Adrenal gland (tissue), 19 donors: ENCODE measurements at places on chromosomes 2 and 18. TPM values are rescaled to one million over a fixed set of nuclear protein-coding genes. Genes with fewer than 3 reads are reported as not detected.

PRKAG3 gene
- total RNA-seq, result 0.20 TPM

CEP192 gene
- 18.8 TPM for total RNA-seq

GRCh38 chr2:27378096-27378808, 2.3 kb downstream of the ZNF513 start:
- H3K27me3 ChIP-seq, result no peaks in the 10 kb centered on the region
- peaks cover 67% of the 10 kb centered on the region for H3K36me3 ChIP-seq
- no peak overlapping the region for H3K27ac ChIP-seq
- peaks cover 23% of the 10 kb centered on the region for H3K4me1 ChIP-seq

- H3K4me1 ChIP-seq, result peaks cover 16% of the 10 kb centered on the region
- peak overlapping the region; percentile 43 for H3K27ac ChIP-seq
- no peaks in the 10 kb centered on the region for H3K27me3 ChIP-seq
- H3K4me3 ChIP-seq, result no peak overlapping the region
Observed at GRCh38 chr2:217413193-217413592, 553.3 kb upstream of the TNP1 start.

DNA sequence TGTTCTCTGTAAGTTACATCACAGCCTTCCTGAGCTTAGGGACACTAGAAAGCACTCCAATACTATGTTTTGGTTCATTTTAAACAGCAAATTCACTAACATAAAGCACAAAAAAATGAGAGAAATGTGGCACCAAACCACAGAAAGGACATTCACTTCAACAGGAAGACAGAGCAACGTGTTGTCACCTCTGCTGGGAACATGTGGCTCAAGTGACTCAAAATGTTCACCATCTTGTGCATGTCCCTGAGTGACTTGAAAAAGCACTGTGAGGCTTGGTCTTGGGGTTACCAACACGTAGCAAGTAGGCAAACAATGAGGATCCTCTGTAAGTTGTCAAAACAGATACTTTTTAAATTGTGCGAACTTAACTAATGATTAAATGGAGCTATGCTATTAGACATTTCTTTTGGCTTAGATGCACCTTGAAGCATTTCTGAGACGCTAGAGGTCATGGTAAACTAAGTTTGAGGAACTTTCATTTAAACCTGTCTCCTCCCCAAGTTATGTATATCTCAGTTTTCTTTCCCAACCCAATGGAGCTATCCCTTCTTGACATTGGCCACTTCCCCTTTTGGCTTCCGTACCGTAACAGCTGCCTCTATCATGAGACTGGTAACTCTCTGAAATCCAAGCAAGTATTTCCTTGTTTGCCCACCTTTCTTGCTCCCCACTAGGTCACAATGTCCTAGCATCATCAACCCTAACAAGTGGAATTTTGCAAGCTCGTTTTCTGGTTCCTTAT, 14.0 kb upstream of the ST6GAL2 start:
- H3K4me3 ChIP-seq, result no peak overlapping the region
- H3K27ac ChIP-seq, result no peak overlapping the region
- H3K4me1 ChIP-seq, result no peaks in the 10 kb centered on the region
- H3K36me3 ChIP-seq, result no peaks in the 10 kb centered on the region
- H3K27me3 ChIP-seq, result no peaks in the 10 kb centered on the region

- H3K27ac ChIP-seq, result no peak overlapping the region
- no peak overlapping the region for H3K4me3 ChIP-seq
- H3K27me3 ChIP-seq, result no peaks in the 10 kb centered on the region
- no peaks in the 10 kb centered on the region for H3K36me3 ChIP-seq
Observed at GRCh38 chr2:164054651-164055050, 318.8 kb upstream of the FIGN start.

THUMPD2 gene
- 3.0 TPM for total RNA-seq

DNA sequence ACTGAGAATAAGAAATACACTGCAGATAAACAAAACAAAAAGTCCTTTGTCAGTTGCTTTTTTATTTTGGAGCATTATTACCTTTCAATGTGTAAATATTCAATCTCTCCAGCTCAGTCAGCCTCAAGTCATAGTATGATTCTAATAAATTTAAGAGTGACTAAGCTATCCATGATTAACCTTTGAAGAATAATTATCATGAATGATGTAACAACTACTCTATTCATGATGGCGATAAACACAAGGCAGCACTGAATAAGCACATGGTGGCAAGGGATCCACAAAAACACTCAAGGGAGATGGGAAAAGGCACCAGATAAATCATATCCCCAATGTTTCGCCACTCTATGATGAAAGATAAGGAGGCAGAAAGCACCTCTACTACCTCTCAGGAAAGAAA, 67.0 kb downstream of the MAP4K3 start:
- H3K4me1 ChIP-seq, result no peaks in the 10 kb centered on the region
- H3K27ac ChIP-seq, result no peak overlapping the region
- H3K36me3 ChIP-seq, result no peaks in the 10 kb centered on the region
- no peaks in the 10 kb centered on the region for H3K27me3 ChIP-seq
- H3K4me3 ChIP-seq, result no peak overlapping the region

MAPK4 gene
- 18.0 TPM for total RNA-seq
